ENCODE measurements at places on chromosomes 7 and 10. TPM values are rescaled to one million over a fixed set of nuclear protein-coding genes. Genes with fewer than 3 reads are reported as not detected.

The FAM171A1 gene
- 2.3 TPM for polyA plus RNA-seq

The HMX3 gene
- not detected for polyA plus RNA-seq

The RBP3 gene
- polyA plus RNA-seq, result not detected

The GIMAP2 gene
- 0.90 TPM for polyA plus RNA-seq

The FKBP6 gene
- not detected for polyA plus RNA-seq

The UNCX gene
- polyA plus RNA-seq, result not detected

The STARD3NL gene
- polyA plus RNA-seq, result 7.7 TPM

The NRCAM gene
- polyA plus RNA-seq, result 0.35 TPM

The FFAR4 gene
- 0.15 TPM for polyA plus RNA-seq

The CDNF gene
- polyA plus RNA-seq, result 0.81 TPM

The LIPK gene
- 1.2 TPM for polyA plus RNA-seq

The ASIC3 gene
- polyA plus RNA-seq, result 4.2 TPM

The VSTM4 gene
- polyA plus RNA-seq, result 0.31 TPM

The NUTM2B gene
- 0.22 TPM for polyA plus RNA-seq

The FOXK1 gene
- 3.9 TPM for polyA plus RNA-seq

The NUB1 gene
- 12.1 TPM for polyA plus RNA-seq

The UTF1 gene
- not detected for polyA plus RNA-seq

Measured in esophagus (tissue), 2 donors.